ENCODE measurements at places on chromosomes 7 and 10. TPM values are rescaled to one million over a fixed set of nuclear protein-coding genes. Genes with fewer than 3 reads are reported as not detected.

BAIAP2L1 gene
- 2.1 TPM for total RNA-seq

GNAI1 gene
- 26.7 TPM for total RNA-seq

CCDC172 gene
- not detected for total RNA-seq

TAS2R41 gene
- not detected for total RNA-seq

FOXP2 gene
- total RNA-seq, result 4.9 TPM

GLCCI1 gene
- total RNA-seq, result 26.2 TPM

- H3K27me3 ChIP-seq, result no peaks in the 10 kb centered on the region
- DNase-seq, result no peak
- H3K36me3 ChIP-seq, result no peaks in the 10 kb centered on the region
- H3K4me3 ChIP-seq, result no peak overlapping the region
- H3K4me1 ChIP-seq, result peaks cover 8% of the 10 kb centered on the region
- H3K27ac ChIP-seq, result no peak overlapping the region
Observed at GRCh38 chr7:79340212-79340611, 113.3 kb downstream of the MAGI2 start.

- no peaks in the 10 kb centered on the region for H3K27me3 ChIP-seq
- H3K4me1 ChIP-seq, result peaks cover 3% of the 10 kb centered on the region
- no peak overlapping the region for H3K27ac ChIP-seq
Observed at GRCh38 chr7:80981405-80981804, 62.6 kb upstream of the SEMA3C start.

- H3K27ac ChIP-seq, result peak overlapping the region; percentile 54
- H3K27me3 ChIP-seq, result no peaks in the 10 kb centered on the region
- H3K4me3 ChIP-seq, result no peak overlapping the region
- peaks cover 31% of the 10 kb centered on the region for H3K4me1 ChIP-seq
- H3K36me3 ChIP-seq, result no peaks in the 10 kb centered on the region
Observed at GRCh38 chr7:117675497-117676435, 195.9 kb downstream of the CFTR start.

GRCh38 chr7:28390426-28390825 is 21.9 kb upstream of the CREB5 start:
- peaks cover 14% of the 10 kb centered on the region for H3K4me1 ChIP-seq
- no peak overlapping the region for H3K4me3 ChIP-seq
- no peaks in the 10 kb centered on the region for H3K36me3 ChIP-seq
- DNase-seq, result no peak

- H3K4me3 ChIP-seq, result no peak overlapping the region
- no peaks in the 10 kb centered on the region for H3K36me3 ChIP-seq
- DNase-seq, result no peak
- H3K4me1 ChIP-seq, result no peaks in the 10 kb centered on the region
- H3K27ac ChIP-seq, result no peak overlapping the region
Observed at GRCh38 chr7:137469191-137469811, 125.8 kb upstream of the PTN start.

- peak; percentile 49 for DNase-seq
- no peaks in the 10 kb centered on the region for H3K36me3 ChIP-seq
- peak overlapping the region; percentile 0 for H3K27ac ChIP-seq
- H3K27me3 ChIP-seq, result no peaks in the 10 kb centered on the region
- H3K4me1 ChIP-seq, result peaks cover 10% of the 10 kb centered on the region
Observed at GRCh38 chr10:97407211-97407951, 6.2 kb upstream of the RRP12 start.

Data from neural crest cell (in vitro differentiated cells).